Gastroesophageal sphincter (tissue), 4 donors: ENCODE measurements at places on chromosomes 2 and 18.

- ATAC-seq: no peak
Observed at GRCh38 chr2:61185231-61185728, 23.3 kb downstream of the C2orf74 start.

- no peak for ATAC-seq
Observed at GRCh38 chr2:54494087-54494486, 38.0 kb downstream of the SPTBN1 start.

DNA sequence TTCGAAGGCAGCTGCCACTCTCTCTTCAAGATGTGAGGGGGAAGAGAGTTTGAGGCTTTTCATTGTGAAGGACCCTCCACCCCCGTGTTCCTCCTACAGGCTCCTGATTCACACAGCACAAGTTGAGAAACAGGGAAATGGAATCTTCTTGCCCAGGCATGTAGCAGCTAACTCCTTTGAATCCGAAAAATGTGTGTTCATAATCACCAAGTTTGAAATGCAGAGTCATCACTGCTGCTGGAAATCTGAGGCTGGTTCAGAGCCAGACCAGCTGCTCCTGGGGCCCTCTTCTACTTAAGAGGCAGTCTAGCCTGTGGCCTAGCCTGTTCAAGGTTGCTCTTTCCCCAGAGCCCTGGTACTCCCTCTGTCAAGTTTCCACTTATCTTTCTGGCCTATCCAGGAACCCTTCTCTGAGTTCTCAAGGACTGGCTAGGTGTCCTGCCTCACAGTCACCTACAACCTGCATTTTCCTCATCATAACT, 166.4 kb downstream of the TMEM247 start:
- peak; percentile 80 for ATAC-seq

DNA sequence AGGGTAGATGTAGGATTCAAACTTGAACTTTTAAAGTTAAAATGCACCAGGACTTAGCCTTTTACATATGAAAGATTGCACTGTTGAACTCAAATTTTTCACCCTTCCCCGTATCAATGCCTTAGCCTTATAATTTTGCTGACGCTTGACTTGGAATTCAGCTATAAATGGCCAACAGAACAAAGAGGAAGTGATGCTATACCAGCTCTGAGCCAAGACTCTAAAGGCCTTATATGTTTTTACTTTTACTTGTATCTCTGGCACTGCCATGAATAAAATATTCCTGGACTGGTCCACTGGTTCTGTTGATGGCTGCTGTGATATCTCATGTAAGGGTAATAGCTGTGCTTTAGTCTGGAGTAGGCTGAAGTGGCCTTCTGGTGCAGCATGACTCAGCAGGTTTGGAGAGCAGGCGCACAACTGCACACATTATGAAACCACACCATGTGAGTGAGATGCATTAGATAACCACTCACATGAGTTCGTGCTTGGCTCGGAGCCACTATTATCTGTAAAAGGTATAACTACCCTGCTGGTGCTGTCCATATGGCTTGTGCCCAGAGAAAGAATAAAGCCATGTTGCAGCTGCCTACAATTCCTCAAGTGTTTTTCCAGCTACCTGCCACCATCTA, 8.4 kb upstream of the IER3IP1 start:
- peak; percentile 22 for ATAC-seq

GRCh38 chr18:62621546-62621945, 93.8 kb upstream of the PHLPP1 start:
- ATAC-seq: peak; percentile 80

DNA sequence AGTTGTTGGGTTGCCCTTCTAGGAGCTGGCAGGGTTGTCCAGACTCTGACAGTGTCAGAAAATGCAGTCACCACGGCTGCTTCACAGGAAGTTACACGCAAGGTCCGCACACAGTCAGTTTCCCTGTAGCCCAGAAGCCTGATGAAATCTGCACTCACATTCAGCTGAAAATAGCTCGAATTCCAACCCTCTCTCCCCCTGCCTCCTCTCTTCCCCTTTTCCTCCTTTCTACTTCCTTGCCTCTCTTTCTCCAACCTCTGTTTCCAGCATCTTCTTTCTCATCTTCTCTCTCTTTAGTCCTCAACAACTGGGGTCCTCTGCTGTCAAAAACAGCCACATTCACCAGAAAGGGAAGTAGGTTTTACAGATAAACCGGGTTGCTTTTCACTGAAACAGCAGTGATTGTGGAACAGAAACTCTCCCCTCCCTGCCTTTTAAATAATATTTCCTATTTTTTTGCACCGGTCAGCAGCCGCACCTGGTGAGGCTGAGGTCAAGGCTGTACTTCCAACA, 69.3 kb downstream of the BCL11A start:
- ATAC-seq: no peak

DNA sequence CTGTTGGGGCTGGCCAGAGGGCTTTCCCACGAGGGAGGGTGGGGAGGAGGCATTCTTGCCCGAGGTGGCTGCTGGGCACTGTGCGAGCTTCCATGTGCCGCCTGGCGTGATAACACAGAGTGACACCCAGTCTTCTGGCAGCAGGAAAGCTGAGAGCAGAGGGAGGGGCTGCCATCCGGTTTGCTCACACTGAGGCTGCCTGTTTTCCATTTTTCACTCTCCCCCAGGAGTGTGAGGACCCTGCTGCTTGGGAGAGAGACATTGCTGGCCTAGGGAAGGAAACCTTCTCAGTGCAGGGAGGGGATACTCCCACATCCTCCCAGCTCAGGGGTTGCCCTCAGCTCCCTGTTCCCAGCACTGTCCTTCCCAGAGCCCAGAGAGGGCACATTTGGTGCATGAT, 73.1 kb downstream of the INHBB start:
- ATAC-seq: no peak

DNA sequence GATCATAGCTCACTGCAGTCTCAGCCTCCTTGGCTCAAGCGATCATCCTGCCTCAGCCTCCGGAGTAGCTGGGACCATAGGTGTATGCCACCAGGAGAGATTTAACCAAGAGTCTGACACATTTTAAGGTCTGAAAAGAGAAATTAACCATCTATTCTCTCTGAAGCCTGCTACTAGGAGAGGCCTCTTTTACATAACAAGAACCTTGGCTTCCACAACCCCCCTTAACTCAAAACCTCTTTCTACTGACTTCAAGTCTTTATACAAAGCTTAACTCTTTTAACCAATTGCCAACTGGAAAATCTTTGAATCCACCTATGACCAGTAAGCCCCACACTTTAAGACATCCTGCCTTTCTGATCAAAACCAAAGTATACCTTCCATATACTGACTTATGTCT, 279.9 kb upstream of the CELF4 start:
- no peak for ATAC-seq

DNA sequence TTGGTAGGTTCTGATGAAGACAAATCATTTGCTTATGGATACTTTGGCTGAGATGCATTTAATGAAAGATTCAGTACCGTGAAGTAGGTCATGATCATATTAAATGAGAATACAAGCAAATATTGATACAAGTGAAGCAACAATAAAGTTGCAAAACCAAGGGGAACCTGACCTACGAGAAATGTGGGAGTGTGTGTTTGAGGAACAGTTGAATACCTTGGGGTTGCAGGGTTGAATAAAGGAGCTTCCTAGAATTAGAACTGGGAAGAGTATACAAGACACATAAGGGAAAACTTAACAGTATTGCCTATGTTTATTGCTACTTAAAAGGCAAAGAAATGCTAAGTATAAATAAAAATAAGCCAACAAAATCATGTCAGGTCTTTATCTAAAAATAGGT, 702.9 kb downstream of the ERBB4 start:
- ATAC-seq: no peak

GRCh38 chr2:202376460-202377206, 506 bp downstream of the BMPR2 start:
- no peak for ATAC-seq

DNA sequence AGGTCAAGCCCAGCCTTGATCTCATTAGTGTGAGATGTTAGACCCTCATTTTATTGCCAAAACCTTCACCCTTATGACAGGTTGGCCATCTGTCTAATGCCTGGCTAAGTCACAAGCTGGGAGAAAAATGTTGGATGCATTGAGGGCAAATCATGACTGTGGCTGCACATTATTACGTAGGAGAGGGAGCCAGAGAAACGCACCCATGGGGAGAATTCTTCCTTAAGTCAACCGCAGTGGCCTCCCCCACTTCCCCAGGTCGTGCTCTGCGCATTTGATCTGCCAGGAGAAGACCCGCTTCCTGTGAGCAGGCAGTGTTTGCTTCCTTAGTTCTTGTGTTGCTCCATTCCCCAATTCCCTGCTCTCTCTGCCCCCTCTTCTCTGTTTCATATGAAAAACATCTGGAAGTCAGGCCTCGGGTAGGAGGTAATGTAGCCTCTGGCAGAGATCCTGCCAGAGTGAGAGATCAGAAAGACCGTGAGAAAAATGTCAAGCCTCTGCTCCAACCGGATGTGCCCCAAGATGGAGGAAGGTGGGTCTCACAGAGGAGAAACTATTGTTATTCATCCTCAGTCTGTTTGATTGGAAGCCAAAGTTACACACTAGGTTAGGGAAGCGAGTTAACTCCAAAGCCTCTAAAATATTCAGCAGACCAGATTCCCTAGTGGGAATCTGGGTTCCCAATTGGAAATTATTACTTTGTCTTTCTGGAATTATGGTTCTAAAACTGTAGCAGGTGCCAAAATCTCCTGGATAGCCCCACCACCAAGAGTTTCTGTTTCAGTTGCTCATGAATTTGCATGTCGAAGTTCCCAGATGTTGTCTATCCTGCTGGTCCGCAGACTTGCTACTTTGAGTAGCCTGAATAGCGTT, 144.3 kb upstream of the PELI1 start:
- peak; percentile 50 for ATAC-seq

- ATAC-seq: no peak
Observed at GRCh38 chr2:42743659-42743990, 20.3 kb downstream of the OXER1 start.

DNA sequence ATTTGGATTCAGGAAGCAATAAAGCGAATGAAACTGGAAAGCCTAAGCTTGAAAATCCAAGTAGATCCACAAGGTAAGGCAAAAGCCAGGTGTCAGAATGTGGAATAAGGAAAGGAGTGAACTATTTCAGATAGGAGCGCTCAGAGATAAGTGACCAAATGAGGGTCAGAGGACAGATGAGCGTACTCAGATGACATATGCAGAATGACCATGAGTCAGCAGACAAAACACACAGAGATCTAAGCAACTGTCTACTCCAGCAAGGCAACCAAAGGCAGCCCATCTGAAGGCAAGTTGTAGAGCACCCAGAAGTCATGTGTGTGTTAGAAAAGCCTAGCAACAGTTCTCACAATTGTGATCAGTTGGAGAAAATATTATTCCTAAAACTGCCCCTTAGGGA, 548.4 kb upstream of the FSHR start:
- no peak for ATAC-seq

DNA sequence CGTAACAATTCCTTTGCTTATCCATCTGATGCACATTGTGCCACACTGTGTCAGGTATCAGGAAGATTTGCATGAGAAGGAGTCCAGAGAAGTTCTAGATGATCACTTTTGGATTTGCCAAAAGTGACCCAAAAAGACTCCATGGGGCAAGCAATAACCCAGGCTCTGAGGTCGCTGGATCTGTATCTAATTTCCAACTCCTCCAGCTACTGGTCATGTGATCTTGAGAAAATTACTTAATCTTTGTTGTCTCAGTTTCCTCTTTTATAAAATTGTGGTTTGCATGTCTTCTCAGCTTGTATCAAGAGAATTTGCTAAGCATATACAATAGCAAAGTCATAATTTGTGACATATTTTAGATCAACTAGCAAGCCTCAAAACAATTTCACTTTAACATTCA, 61.3 kb upstream of the ITGA4 start:
- ATAC-seq: no peak

- no peak for ATAC-seq
Observed at GRCh38 chr18:79317703-79318102, 78.0 kb upstream of the NFATC1 start.

GRCh38 chr2:46954951-46955571, 39.5 kb upstream of the MCFD2 start:
- ATAC-seq: peak; percentile 94

DNA sequence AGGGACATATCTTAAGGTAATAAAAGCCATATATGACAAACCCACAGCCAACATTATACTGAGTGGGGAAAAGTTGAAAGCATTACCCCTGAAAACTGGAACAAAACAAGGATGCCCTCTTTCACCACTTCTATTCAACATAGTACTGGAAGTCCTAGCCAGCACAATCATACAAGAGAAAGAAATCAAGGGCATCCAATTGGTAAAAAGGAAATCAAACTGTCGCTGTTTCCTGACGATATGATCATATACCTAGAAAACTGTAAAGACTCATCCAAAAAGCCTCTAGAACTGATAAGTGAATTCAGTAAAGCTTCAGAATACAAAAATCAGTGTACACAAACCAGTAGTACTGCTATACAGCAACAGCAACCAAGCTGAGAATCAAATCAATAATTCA, 53.8 kb upstream of the PSME4 start:
- no peak for ATAC-seq

- ATAC-seq: no peak
Observed at GRCh38 chr2:202022755-202023154, 10.9 kb upstream of the FZD7 start.

DNA sequence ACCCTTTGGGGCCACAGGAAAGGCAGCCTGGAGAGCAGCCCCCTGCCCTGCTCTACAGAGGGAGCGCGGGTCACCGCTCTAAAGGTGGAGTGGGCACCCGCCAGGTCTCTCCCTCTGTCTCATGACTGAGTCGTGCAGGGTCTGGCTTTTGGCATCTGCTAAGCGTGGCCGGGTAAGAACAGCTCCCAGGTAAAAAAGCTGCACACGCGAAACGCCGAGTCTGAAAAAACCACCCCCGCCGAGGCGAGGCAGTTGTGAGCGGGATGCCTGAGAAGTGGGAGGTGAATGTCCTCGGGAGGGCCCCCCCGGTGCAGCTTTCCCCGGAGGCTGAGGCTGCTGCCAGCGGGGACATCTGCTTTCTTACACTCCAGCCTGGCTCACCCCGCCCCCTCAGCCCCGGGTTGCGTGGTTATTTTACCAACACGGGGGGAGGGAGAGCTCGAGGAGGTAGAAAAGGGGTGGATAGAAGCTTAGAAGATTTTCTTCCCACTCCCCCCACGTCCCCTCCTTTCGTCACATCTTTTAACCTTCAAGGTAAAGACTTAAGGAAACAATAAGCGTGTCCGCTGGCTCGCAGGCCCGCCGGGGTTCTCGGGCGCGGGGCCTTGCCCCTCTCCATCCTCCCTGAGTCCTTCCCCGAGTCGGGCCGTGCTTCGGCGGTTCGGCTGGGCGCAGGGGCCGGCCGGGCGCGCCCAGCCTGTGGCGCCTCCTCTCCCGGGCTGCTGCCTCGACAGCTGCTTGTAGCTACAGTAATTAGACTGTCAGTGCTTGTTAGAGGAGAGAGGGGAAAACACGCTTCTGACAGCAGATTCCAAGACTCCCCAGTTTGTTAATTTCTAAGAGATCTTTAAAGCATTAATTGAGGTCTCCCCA, 70.6 kb upstream of the PSMD14 start:
- peak; percentile 64 for ATAC-seq
